ENCODE measurements at places on chromosomes 7 and 10. TPM values are rescaled to one million over a fixed set of nuclear protein-coding genes. Genes with fewer than 3 reads are reported as not detected.

DNA sequence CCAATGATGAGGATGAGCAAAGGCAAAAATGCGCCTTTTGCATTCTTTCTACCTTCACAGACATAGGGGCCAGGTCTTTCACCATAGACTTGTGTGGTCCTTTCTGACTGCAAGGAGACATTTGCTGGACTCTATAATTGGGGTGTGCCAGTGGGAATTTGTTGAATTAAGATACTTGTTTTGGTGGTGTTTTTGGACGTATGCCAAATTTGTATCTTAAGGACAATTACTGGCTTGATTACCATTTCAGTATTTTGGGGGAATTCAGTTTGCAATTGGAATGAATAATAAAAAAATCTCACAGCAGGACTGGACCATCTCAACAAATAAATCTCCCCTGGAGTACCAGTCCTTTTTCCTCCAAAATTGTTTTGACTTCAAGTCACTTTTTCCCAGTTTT is 47.9 kb downstream of the SND1 start:
- no peak for DNase-seq

GRCh38 chr7:55250313-55250712 is 114.8 kb upstream of the LANCL2 start:
- peak; percentile 75 for DNase-seq

- no peak for DNase-seq
Measured at GRCh38 chr10:86721232-86721631, 35.2 kb upstream of the BMPR1A start.

GRCh38 chr10:61078542-61079275 is 134.7 kb upstream of the RHOBTB1 start:
- no peak for DNase-seq

GRCh38 chr10:113626809-113627355 is 37.0 kb downstream of the NRAP start:
- no peak for DNase-seq

GRCh38 chr10:71695502-71696476 is 23.8 kb downstream of the C10orf105 start:
- DNase-seq: no peak

GRCh38 chr7:128170461-128170860 is 70.6 kb upstream of the LEP start:
- DNase-seq: no peak

DNA sequence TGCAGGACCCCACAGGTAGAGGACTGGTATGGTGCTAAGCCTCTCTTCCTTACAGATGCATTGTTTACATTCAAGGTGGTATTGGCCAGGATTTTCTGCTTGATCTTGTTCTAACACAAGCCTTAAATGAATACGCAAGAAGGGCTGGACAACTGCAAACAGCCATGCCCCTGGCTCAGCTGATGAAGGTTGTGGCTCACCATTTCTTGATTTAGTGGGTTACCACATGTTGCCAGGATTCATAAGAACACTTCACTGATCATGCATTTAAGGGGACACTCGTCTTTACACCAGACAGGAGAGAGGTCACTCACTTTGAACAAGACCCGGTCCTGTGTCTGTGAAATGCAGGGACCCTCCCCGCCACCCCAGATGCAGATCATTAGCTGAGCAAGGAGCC is 82.2 kb downstream of the CHN2 start:
- DNase-seq: no peak

- DNase-seq: no peak
Measured at GRCh38 chr10:26454891-26455290, 16.8 kb downstream of the APBB1IP start.

DNA sequence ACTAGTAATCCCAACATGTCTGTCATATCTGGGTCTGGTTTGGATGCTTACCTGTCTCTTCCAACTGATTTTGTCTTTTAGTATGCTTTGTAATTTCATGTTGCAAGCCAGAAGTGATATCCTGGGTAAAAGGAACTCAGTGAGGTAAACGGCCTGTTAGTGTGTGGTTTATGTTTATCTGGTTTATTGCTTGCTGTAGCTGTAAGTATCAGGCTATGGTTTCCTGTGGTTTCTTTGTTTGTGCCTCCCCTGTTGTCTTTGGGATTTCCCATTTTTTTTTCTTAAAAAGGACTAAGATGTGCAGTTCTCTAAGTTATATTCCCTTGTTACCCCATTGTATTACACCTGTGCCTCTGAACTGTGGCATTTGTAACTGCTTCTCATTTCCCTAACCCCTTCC is 323.5 kb upstream of the POM121L12 start:
- no peak for DNase-seq

- no peak for DNase-seq
Measured at GRCh38 chr10:429696-430095, 259.8 kb downstream of the DIP2C start.

DNA sequence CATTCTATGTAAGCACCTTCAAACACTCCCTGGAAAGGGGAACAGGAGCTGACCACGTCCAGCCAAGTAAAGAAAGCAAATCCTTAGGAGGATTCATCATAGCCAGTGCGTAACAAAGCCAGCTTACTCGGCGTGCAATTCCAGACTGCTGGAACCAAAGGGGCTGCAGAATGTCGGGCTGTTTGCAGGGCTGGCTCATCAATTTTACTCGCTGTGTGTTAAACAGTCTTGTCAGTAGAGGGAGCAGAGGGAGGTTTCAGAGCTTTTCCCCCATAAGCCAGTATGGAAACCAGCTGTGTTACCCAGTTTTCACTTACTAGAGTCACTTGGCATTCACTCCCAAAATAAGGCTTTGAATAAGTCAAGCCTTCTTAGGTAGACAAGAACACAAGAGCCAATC is 127.1 kb downstream of the KMT2E start:
- DNase-seq: peak; percentile 19

DNA sequence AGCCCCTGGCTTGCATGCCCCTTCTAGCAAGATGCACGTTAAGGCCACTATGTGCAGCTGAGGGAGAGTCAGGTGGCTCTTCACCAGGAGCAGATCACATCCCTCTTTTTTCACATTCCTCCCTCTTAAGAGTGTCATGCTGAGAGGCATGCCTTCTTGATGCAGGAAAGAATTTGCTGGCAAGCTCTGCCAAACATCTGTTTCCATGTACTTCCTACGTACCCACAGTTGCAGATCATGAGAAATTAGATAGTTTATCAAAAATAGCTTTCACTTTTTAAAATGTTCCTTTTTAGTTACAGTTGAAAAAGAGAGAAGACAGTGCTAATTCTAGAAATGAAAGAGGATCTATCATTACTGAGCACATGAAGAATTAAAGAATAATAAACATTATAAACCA is 79.7 kb upstream of the ZNF722 start:
- DNase-seq: no peak

AP3M1 gene
- total RNA-seq: 56.8 TPM

ZNF365 gene
- total RNA-seq: 10.8 TPM

SLC26A4 gene
- not detected for total RNA-seq

NRAP gene
- total RNA-seq: not detected

VSTM4 gene
- total RNA-seq: 2.6 TPM

TAS2R3 gene
- total RNA-seq: not detected

ASB4 gene
- not detected for total RNA-seq

ALOX5 gene
- total RNA-seq: 2.0 TPM

Data from A172 (cell line).